A549 treated with DMSO at 1 μM for 4 hours (cell line): ENCODE measurements at places on chromosomes 7 and 10. TPM values are rescaled to one million over a fixed set of nuclear protein-coding genes. Genes with fewer than 3 reads are reported as not detected.

MSMB gene
- not detected in 5 replicates for total RNA-seq

CHN2 gene
- 0.06 TPM in 1 of 5 replicates, not detected in the others for total RNA-seq

CDHR3 gene
- total RNA-seq: 4.5 to 5.9 TPM (median 5.6 TPM) in 5 replicates

PRLHR gene
- not detected in 5 replicates for total RNA-seq

ERVW-1 gene
- total RNA-seq: not detected in 5 replicates

ANKRD30A gene
- total RNA-seq: 0.41 to 1.1 TPM (median 0.74 TPM) in 5 replicates
